ENCODE measurements at places on chromosomes 7 and 10.
A peak's percentile ranks its signal among the peaks of the same experiment; 100 is the strongest.

- no peak for DNase-seq
Measured at GRCh38 chr10:110647136-110647430, 2.9 kb downstream of the RBM20 start.

- DNase-seq, result no peak
Measured at GRCh38 chr7:92697414-92697813, 107.2 kb upstream of the FAM133B start.

- no peak for DNase-seq
Measured at GRCh38 chr7:8823486-8823885, 390.1 kb downstream of the NXPH1 start.

DNA sequence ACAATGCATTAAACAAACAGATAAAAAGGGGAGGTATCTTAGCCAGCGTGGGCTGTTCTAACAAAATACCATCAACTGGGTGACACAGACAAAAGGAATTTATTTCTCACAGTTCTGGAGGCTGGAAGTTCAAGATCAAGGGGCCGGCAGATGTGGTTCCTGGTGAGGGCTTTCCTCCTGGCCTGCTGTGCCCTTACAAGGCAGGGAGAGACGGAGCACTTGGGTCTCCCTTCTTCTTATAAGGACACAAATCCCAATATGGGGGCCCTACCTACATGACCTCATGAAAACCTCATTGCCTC, 281.6 kb upstream of the KLF14 start:
- DNase-seq, result no peak

- no peak for DNase-seq
Measured at GRCh38 chr10:26335574-26336093, 102.5 kb upstream of the APBB1IP start.

- peak; percentile 51 for DNase-seq
Measured at GRCh38 chr10:97676770-97677581, 10.1 kb downstream of the AVPI1 start.

- DNase-seq, result no peak
Measured at GRCh38 chr10:33025910-33026309, 67.9 kb upstream of the ITGB1 start.

- no peak for DNase-seq
Measured at GRCh38 chr10:43156590-43157341, 18.5 kb downstream of the CSGALNACT2 start.

DNA sequence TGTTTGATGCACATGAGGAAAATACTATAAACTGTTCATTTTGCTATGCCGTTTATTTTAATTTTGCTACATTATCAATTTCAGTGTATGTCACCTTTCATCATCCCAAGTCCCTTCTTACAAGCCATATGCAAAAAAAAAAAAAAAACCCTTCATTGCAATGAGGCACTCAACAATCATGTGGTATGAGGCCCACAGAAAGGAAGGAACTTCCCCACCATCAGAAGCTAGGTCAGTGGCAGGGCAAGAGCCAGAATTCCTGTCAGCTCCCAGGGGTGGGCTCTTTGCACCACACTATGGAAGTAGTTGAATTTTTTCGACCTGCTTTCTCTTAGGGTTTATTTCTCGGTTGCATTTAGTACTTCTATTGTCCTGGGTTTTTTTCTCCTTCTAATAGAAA, 75.4 kb downstream of the NOC3L start:
- DNase-seq, result no peak

GRCh38 chr10:91607646-91608403, 25.0 kb downstream of the PPP1R3C start:
- DNase-seq, result no peak

GRCh38 chr10:49596836-49597235, 13.3 kb upstream of the SLC18A3 start:
- no peak for DNase-seq

DNA sequence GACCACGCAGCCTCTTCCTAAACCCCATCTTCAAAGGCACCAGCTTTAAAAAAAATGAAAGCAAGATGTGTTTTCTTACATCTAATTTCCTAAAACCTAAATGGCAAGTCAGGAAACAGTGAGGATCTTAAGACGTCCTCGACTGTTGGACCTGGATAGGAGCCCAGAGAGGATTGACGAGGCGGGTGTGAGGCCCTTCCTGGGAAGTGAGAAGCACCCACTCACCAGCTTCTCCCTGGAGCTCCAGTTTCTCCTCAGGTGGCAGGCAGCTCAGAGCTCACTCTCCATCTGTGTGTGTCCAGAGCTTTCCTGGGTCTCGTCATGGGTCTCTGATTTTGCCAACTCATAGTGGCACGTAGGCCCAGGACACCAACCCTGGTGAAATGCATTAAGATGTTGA, 614.0 kb upstream of the AUTS2 start:
- no peak for DNase-seq

GRCh38 chr10:816958-817357, 114.5 kb downstream of the LARP4B start:
- no peak for DNase-seq

GRCh38 chr10:60652628-60653027, 125.7 kb upstream of the CDK1 start:
- DNase-seq, result no peak

GRCh38 chr10:14836208-14836607, 1.6 kb downstream of the CDNF start:
- DNase-seq, result no peak

DNA sequence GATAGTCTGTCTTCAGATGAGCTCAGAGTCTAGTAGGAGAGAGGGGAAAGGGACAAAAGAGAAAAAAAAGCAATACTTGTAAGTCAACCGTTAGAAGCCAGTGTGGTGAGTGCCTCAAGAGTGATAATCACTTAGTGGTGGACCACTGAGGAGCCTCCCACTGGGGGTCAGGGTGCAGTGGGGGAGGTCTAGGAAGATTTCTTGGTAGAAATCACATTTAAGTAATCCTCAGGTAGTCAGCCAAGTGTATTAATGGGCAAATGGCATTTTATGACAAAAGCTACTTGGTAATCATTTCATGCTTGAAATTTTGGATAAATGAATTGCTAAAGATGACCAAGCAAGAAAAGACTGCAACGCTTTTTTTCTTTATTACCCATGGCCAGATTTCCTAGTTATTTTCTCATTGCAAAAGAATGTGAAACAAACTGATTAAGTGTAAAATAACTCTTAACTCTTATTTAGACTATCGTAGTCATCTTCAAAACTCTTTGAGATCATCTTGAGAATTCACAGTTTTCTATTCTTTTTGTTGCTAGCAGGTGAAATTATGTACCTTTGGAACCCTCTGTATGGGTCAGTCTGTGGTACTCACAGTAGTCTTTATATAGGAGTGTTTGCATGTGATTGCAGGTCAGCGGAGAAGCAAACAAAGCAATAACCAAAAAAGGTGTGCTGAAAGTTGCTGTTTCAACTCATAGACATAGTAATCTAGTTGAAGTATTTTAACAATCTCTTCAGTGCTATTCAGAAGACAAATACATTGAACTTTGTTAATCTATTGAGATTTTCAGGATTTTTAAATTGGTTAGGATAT, 63.9 kb downstream of the PPP1R9A start:
- no peak for DNase-seq

DNA sequence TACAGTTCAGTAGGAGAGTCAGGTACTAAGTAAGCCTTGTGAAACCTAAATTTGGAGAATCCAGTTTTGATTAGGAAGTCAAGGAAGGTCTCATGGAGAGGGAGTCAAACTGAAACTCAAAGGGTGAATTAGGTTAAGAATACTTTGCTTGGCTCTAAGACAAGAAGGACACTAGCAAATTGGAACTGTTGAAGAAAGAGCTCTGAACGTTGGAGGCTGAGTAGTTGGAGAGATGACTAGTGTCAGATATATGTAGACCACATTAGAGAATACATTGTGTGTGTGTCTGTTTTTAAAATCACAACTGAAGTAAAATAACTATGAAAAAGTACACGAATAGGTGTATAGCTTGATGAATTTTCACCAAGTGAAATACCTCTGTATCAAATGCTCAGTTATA, 6.3 kb downstream of the VPS26A start:
- DNase-seq, result no peak

- no peak for DNase-seq
Measured at GRCh38 chr10:132468651-132469050, 68.9 kb upstream of the INPP5A start.

DNA sequence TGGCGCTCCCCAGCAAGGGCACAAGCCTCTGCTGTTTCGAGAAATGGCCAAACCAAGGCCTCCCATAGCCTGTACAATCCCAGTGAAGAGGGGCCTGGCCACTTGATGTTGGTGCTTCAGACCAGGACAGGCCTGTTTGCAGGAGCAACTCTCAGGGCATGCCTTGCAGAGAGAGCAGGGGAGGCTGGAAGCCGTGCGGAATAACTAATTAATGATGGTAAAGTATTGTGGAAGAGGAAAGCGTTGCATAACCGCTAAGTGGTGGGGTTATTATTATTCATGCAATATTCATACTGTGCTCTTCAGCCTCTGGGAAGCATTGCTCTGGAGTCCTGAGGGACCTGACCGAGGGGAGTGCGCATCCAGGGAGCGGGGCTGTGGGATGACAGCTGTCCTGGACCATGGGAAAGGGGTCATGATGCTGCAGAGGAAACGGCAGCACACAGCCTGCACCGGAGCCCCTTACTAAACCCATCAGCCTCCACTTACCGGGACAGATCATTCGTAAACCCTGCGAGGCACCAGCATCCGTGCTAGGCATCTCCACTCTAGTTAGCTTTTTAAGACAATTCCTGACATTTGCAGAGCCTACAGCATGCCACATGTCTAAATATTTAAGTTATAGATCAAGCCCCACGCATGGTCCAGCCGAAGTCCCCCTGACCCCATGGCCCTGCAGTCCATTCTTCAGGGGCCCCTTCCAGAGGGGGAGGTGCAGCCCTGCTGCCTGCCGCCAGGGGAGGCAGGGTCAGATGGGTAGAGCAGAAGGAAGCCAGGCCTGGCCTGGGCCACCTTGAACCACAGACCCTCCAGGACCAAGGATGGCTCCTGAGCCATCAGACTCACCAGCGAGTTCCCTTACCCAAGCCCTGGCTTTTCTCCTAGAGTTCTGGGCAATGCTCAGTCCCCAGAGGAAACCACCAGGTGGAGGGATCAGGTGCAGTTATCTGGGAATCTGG, 11.6 kb downstream of the TMEM273 start:
- no peak for DNase-seq

DNA sequence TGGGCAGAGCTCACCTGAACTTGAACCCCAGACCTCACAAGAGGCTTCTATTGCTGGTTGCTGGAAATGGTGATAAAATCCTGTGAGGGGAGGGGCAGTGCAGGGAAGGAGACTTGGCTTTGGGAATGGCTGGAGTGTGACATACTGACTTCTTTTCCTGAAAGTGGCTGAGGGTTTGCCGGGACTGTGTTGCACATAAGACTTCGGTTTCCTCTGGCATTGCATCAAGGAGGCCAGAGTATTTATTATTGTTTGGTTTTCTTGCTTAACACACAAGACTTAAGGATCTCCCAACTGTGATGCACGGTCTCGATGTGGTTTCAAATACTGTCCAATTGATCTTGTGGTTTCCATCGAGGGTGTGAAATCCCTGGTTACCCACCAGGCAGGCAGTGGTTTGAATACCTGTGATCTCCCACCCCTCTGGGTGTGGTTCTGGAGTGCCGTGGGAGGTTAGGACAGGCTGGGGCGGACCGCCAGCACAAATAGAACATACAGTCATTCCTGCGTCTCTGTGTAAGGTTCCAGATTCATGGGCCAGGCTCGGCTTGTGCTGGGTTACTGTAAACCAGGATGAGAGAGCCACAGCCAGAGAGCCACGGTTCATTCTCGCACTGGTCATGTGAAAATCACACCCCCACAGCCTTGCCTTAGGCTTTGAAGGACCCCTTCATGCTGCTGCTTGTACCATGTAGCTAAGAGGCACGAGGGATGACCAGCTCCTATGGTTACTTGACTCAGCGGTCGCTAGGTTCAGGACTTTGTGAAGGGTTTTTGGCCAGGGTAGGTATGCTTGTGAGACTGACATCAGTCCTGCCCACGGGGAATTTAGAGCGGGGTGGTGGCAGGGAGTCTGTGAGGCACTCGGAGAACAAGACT, 39.2 kb downstream of the WBP1L start:
- DNase-seq, result no peak

- DNase-seq, result peak; percentile 14
Measured at GRCh38 chr7:1961701-1962276, 271.0 kb downstream of the MAD1L1 start.

GRCh38 chr7:74449809-74450397, 3.8 kb upstream of the GTF2IRD1 start:
- DNase-seq, result peak; percentile 60

- DNase-seq, result no peak
Measured at GRCh38 chr7:103990991-103991390, 1.5 kb upstream of the RELN start.

- DNase-seq, result no peak
Measured at GRCh38 chr7:31109751-31110150, 57.6 kb downstream of the ADCYAP1R1 start.

- no peak for DNase-seq
Measured at GRCh38 chr10:35364808-35365207, 28.5 kb downstream of the CCNY start.

DNA sequence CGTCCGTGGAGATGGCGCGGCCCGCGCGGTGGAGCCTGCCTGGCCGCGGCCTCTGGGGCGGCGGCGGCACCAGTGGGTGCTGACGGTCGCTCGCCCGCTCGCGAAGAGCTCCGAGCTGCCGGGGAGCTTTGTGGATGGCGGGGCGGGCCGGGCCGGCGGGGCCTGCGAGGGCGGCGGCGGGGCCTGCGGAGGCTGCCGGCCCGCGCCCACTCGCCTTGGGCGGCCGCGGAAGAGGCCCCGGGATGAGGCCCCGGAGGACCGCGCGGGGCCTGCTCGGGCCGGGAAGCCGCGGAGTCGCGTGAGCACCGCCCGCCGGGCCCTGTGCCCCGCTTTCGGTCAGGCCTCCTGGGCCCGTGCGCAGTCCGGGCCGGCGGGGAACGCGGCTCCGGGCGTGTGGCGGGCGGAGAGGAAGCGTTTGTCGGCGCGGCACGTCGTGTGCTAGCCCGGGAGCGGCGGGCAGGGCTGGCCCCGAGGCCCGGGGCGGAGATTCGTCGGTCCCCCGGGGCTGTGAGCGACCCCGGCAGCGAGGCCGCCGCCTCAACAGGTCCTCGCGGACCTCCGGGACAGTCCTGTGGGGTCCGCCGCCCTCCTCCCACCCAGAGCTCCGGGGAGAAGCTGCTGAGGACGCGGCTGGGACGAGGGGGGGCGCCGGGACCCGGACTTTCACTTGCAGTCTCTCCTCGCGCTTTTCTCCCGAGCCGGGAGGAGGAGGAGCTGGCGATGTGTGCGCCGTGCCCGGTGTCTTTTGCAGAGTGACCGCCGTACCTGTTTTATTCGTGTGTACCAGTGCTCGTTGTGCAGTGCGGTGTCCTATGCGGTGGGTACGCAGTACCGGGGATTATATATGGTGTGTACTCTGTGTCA, 578 bp downstream of the ZMYND11 start:
- peak; percentile 54 for DNase-seq

- no peak for DNase-seq
Measured at GRCh38 chr7:114478384-114478783, 63.8 kb downstream of the FOXP2 start.

DNA sequence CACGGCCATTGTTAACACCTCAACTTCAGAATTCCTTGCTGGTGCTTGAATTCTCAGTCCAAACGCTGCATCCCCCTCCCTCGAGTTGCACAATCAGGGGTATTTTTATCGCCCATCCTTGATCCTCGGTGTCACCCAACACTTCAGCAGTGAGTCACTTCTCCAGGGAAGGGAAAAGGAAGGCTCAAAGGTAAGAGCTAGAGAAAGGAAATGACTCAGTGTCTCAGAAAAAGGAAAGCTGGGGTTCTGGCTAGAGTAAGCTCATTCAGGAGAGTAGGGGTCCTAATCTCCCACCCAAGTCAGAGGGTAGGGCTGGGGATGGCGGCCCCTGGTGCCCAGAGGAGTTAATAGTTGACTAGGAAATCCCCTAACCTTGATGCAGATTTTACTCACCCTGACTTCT, 39.8 kb upstream of the TRIM8 start:
- no peak for DNase-seq

All from naive thymus-derived CD8-positive, alpha-beta T cell (primary cell).